ENCODE measurements at places on chromosomes 7 and 10.

DNA sequence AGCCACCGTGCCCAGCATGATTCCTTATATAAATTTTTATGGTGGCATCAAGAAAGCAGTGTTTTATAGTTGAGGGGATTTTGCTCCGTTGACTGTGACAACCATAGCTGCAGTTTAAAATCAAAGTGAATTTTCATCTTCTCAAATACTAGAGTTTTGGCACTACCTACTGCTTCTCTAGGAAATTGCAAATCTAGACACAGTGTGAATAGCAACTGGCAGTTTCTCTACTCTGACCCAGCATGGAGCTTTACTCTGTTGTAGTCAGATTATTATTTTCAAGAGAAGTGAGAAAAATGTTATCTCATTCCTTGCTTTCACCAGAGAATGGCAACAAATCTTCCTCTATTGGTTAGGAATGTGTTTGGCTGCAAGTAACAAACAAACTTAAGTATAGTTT is 22.9 kb downstream of the MCM10 start:
- no peak for DNase-seq

GRCh38 chr7:41889472-41889871 is 186.6 kb upstream of the INHBA start:
- no peak for DNase-seq

DNA sequence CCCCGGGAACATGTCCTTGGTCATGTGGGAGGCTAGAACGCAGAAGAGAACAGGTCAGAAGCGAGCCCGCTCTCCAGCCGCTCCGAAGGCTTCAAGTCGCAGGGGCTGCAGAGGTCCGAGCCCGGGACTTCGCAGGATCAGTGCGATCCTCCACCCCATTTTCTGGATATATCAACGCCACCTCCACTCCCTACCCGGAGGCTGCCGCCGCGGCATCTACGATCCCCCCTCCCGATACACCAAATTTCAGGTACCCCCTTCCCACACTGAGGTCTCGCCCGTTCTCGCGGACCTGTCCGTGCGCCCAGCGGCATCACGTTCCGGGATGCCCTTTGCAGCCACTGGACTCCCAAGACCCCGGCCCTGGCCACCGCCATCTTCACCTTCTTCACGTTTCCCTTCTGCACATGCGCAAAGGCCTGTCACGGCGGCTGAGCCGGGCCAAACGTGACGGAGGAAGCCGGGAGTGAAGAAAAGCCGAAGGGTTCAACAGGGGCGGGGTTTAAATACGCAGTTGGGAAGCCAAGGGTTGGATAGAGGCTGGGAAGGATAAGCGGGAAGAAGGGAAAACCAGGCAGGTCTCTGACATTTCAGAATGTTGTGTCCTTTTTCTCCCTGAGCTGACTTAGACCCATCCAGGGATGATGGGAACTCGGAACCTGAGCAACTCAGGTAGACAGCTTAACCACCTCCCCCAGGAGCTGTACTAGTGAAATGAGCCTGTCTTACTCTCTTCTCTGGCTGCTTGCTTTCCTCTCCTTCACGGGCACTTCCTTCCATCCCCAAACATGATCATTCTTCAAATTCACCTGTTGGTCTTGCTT is at the start of gene NDUFB8:
NDUFB8 (minus strand) TSS at position 397 of the 824 bp plus-strand sequence; CDS start at position 377, 20 bp downstream.
- peak; percentile 91 for DNase-seq

GRCh38 chr7:135281363-135281949 is 47.8 kb downstream of the STRA8 start:
- peak; percentile 80 for DNase-seq

DNA sequence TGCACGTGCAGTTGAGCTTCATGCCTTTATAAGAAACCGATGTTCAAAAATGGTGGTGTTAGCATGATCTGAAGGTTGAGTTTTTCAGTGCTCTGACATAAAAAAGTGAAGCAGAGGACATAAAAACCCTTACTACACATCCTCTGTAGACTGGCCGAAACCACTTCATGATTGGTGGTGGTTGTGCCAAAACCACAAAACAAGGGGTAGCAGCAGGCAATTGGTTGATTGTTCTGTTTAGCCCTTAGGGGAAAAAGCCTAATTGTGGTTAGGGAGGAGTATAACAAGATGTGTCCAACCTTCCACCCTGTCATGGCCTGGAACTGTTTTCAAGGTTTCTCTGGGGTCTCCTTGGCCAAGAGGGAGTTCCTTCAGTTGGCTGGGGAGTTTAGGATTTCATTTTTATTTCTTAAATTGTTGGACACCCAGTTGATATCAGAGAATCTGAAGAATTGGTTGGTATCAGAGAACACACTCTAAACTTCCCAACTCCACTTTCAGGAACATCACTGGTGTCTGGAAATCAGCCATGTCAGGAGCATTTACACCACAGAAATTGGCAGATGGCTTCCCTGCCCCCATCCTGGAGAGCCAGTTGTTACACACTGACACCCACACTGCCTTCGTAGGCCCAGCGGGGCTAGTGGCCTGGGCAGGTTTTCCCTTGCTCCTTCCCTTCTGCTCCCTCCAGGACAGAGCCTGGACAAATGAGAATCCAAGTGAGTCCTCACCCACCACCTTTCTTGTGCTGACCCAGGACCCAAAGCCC is 18.8 kb downstream of the MRPS24 start:
- no peak for DNase-seq

DNA sequence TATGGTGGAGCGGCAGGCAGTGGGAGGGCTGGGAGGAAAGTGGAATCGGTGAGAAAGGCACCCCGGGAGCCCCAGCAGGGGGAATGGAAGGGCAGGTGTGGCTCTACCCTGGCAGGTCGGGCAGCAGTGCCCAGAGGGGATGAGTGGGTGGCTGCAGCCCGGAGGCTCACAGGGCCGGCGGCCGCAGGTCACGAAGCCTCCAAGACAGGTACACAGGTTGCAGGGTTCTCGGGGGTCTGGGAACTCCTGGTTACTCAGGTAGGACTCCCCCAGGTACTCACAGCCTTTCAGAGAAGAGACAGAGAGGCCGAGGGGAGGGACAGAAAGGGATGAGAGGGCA is 21.8 kb downstream of the KCP start:
- DNase-seq = no peak

DNA sequence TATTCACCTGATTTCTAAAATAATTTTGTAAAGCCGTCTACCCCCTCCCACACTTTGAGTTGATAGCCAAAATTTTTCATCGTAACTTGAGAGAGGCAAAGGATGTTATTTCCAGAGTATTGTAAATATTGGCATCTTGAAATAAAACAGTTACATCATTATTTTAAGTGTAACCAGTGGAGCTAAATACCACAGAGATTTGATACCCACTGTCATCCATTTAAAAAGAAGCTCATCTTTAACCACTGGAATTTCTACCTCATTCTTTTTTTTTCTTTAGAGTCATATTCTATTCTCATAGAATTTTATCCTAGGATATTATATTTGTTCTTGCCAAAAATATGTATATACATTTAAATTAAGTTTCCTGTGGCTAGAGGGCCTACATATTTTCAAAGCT is 48.6 kb downstream of the CAMK1D start:
- DNase-seq = no peak

- no peak for DNase-seq
Observed at GRCh38 chr7:117665368-117665767, 185.5 kb downstream of the CFTR start.

DNA sequence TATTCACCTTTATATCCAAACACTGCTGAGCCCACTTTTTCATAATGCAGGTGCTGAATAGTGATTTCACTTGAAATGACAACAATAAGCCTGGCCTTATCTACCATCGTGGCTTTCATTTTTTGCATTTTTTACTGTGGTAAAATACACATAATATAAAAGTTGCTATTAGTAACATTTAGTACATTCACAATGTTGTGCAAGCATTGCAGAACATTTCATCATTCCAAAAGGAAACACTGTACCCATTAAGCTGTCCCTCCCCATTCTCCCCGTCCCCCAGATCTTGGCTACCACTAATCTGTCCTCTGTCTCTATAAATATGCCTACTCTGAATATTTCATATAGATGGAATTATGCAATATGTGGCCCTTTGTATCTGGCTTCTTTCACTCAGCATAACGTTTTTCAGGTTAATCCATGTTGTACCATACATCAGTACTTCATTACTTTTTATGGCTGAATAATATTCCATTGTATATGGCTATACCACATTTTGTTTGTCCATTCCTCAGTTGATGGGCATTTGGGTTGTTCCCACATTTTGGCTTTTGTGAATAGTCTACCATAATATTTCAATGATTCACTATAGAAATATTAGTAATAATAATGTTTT is 68.5 kb upstream of the ARID5B start:
- peak; percentile 7 for DNase-seq

GRCh38 chr7:2103071-2103898 is 129.5 kb downstream of the MAD1L1 start:
- DNase-seq = no peak

DNA sequence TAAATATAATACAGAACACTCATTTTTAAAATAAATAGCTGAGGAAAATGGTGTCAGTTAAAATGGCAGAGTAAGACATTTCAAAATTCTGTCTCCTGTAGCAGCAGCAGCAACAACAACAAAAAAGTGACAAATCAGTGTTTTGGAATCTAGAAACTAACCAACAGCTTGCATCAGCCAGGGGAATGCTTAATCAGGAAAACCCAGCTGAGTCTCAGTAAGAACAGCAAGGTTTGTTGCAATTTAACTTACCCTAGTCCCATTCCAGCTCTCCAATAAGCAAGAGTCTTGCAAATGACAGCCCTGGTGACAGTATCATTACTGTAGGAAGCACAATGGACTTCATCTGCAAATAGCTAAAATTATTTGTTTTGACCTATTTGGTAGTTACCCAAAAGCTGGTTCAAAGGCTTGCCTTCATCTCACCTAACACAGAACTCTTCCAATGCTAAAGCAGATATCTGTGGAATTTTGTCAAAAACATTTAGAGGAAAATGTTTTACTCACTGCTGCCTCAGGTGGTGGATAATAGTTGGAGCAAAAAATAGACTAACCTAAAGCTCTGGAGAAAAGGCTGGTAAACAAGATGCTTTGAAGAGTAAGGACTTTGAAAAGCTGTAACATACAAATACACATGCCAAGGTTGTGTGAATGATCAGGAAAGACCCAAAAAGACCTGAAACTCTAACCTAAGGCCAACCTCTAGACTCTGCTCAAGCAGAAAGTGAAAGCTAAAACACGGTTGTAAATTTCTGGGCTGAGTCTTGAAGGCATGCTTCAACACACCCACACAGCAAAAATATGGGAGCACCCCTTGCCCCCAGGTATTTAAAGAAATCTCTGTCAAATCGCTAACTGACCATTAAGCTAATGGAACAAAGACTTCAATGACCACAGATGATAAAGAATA is 9.9 kb upstream of the ARHGAP22 start:
- DNase-seq = peak; percentile 82

DNA sequence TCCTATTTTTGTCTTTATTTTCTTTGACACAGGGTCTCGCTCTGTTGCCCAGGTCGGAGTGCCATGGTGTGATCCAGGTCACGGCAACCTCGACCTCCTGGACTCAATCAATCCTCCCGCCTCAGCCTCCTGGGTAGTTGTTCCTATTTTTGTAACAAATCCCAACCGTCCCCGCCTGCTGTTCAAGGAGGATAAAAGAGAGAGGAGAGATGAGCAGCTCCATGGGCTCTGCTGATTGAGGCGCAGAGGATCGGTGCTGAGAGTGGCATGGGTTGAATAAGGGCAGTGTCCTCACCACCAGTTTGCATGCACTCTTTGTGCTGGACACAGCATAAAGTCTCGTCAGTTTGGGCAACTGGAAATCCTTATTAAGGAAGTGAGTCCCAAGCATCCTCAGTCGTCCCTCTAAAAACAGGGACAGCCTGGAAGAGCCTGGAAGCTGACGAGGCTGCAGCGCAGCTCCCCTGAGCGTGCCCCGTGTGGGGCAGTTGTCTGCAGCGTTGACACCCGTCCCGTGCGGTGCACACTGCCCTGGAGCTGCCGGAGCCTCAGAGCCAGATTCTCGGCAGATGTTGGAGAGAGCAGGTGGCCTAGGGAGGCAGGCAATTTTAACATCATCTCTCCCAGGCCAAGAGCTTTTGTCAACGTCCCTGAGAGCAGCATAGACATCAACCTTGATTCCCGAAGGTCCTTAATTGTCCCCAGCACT is 404.2 kb upstream of the RNF32 start:
- no peak for DNase-seq

GRCh38 chr7:21959387-21959776 is 13.7 kb upstream of the CDCA7L start:
- no peak for DNase-seq

- DNase-seq = no peak
Observed at GRCh38 chr10:119483839-119484238, 58.7 kb downstream of the RGS10 start.

GRCh38 chr10:28958468-28958867 is 281.1 kb downstream of the BAMBI start:
- DNase-seq = no peak

DNA sequence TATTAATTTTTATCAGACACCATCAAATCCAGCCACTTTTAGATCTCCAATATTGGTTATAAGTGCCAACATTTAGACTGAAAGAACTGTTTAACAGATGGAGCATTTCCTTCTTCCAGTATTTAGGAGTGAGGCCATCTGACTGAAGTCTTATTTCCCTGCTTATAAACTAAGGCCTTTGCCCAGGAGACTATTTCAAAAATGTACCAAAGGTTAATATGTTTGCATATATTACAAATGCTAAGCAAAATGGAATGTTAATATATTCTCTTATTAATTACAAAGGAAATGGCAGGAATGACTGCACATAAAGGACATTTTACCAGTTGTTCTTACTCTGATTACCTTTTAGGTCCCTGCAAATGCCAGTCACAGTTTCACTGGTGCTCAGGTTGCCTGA is 238.9 kb upstream of the PLXNA4 start:
- no peak for DNase-seq

GRCh38 chr7:40498924-40499510 is 364.2 kb downstream of the SUGCT start:
- no peak for DNase-seq

DNA sequence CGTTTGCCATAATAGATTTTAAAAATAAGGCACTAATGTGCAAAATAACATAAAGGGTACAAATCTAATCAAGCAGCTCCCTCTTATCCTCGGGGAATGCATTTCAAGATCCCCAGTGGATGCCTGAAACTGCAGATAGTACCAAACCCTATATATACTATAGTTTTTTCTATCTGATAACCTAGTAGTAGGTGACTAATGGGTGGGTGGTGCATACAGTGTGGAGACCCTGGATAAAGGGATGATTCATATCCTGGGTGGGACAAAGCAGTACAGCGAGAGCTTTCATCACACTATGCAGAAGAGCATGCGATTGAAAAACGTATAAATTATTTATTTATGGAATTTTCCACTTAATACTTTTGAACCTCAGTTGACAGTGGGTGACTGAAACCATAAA is 464.5 kb downstream of the GRID1 start:
- DNase-seq = no peak

DNA sequence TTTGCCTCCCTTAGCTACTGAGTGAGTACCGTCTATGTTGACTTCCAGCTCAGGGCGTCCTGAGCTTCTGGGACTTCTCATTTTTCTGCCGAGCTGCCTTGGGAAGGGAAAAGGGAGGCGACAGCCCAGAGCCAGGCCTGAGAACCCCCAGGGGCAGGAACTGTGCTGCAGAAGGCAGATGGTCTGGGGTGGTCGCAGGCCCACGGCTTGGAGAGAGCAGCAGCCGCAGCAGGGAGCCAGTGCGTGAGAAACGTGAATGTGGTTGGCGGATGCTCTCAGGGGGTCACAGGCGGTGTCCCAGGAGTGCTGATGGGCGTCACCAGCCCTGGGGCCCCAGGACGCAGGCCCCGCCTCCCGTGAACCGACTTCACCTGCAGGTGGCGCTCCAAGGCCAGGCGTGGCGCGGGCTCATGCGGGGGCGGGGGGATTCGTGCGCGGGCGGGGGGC is 9.2 kb upstream of the PWWP2B start:
- DNase-seq = peak; percentile 34

All from inflammatory macrophage treated with lipopolysaccharide for 4 hours (primary cell).